NT2/D1 (cell line): ENCODE measurements at places on chromosomes 6 and 20.

DNA sequence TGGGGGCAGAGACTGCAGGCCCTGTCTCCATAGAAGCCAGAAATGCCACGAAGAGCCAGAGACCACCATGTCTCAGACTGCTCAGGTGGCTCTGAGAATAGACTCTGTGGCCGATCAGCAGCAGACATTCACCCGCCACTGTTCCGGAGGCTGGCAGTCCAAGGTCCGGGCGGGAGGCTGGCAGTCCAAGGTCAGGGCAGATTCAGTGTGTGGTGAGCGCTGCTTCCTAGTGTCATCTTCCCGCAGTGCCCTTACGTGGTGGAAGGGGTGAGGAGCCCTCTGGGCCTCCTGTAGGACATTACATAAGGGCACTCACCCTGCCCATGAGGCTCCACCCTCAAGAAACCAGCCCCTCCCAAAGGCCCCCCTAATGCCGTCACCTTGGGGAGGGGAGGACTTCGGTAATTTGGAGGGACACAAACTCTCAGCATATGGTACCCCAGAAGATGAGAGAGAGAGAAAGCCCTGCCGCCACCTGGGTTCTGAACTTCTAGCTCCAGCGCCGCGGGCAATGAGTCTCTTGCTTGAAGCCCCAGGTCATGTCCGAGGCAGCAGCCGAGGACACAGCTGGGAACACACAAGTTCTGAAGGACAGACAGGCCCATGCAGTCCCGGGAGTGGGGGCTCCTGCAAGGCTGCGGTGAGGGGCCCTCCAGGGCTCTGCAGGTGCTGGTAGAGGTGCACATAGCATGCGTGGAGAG is 36.4 kb downstream of the DACT2 start:
- DNase-seq: no peak

DNA sequence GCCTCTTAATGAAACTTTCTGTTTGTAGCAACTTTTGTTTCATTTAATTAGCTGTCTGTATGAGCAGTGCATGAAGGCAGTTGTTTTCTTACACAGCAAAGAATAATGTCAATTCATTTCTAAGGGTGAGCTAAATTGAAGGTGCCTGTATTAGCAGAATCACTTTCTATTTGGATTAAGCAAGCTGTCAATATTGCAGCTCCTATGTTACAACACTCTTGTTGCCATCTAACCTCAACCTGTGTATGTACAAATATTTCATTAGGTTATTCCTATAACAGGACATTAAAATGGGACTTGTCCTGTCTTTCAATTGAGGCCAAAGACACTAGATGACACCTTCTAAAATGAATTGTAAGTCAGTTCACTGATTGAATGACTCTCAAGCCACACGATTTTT is 647.5 kb downstream of the UTRN start:
- DNase-seq: no peak

- DNase-seq: no peak
These were observed 25.2 kb upstream of the C20orf204 start for GRCh38 chr20:64010711-64011237.

- DNase-seq: no peak
These were observed 14.2 kb downstream of the SLC22A23 start for GRCh38 chr6:3442431-3443220.

DNA sequence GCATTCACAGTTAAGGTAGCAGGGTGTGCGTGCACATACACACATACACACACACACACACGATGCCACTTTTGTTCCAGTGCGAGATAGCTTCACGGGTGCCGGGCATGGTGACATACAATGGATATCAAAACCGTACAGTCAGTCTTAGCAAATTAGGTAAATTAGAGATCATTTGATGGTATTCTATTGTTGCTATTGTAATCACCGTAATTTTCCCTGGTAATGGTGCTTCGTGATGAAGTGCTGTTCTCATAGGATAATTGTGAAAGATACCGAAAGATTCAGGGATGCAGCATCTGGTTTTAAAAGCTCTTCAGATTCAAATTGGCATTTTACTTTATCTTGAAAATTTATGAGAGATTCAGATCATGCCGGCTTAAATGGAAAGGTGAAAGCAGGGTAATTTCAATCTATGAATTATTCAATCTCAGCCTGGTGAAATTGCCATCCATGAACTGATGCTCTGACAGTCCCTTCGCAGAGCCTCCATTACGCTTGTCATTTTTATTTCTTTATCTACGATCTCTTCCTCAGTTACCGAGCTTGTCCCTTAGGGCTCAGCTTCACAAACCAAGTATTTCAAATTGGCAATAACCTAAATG is 71.3 kb upstream of the SOX4 start:
- DNase-seq: no peak

DNA sequence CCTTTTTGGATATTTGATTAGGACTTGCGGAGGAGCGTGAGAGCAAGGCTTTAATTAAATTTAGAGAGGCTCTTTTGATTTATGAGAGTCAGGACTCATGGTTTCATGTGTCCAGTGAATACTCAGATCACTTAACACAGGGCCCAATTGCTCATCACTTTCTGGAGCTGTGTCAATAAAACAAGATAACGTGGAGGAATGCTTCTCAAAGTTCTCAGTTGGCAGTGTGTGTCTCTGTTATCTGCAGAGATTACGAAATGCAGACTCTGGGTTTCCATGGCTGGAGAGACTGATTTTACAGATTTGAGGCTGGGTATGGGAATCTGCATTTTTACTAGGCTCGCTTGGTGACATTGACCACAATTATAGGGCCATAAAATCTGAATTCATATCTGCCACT is 335.8 kb upstream of the FLRT3 start:
- DNase-seq: no peak

DNA sequence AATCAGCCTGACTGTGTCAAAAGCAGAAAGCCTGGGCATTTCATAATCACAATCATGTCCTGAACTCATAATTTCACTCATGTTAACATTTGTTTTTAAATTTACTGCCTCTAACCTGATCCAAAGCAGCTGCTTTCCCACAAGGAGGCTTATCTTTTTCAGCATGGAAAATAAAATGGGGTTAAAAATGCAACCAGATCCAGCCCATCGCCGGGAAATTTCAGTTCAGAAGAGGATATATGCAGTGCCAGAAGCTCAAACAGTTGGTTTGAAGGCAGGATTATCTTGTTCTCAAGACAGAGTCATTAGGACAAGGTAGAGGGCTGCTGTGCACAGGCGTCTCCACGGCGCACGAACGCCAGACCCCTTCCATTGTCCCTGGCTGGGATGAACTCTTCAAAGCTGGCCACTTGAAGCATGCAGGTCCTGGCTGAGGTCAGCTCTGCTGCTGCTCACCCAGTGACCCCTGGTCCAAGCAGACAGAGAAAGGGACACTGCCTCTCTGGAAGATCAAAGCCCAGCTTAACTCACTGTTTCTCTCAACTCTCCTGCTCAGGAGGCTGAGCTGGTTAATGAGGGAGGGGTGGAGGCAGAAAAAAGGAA is 191.1 kb upstream of the HEY2 start:
- no peak for DNase-seq

GRCh38 chr20:34850969-34851368 is 21.7 kb downstream of the GGT7 start:
- DNase-seq: no peak

- DNase-seq: no peak
These were observed 96.1 kb downstream of the VEGFA start for GRCh38 chr6:43865932-43866645.

DNA sequence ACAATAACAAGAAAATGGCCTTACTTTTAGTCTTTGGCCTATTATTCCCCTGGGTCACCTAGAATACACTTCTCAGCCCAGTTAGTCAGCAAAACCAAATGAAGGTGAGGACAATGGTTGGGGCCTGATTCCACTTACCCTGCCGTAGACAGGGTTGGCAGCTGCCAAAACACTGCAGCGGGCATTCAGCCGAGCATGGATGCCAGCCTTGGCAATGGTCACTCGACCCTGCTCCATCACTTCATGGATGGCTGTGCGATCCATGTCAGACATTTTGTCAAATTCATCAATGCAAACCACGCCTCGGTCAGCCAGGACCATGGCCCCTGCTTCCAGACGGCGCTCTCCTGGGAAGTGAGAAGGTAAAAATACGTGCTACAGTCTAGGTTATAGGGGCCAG is 8.4 kb downstream of the MCM3 start:
- no peak for DNase-seq

DNA sequence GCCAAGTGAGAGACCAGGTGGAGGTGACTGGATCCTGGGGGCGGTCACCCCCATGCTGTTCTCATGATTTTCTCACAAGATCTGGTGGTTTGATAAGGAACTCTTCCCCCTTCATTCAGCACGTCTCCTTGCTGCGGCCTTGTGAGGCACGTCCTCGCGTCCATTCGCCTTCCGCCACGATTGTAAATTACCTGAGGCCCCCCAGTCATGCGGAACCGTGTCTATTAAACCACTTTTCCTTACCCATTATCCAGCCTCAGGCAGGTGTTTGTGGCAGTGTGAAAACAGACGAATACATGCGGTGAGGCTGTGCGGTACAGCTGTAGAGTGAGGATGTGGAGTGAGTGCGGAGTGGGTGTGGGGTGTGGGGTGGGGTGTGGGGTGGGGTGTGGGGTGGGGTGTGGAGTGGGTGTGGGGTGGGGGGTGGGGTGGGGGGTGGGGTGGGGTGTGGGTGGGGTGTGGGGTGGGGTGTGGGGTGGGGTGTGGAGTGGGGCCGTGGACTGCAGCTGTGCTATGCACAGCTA is 12.1 kb upstream of the NTSR1 start:
- DNase-seq: no peak

DNA sequence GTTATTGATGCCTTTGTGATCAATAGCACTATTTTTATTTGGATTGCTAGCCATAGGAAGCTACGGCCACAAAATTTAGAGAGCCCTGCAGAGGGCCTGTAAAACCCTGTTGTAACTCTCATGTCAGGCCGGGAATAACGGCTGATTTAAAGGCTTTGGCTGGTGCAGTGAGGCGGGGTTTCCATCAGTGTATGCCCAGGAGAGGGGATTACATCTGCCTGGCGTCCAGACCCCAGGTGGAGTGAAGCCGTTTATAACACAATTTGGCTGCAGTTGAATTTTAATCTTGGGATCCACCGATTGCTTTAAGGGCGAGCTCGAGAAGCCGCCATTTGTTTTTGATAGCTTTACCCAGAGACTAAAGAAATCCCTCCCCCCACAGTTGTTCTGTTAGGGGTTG is 29.1 kb upstream of the APCDD1L start:
- no peak for DNase-seq

DNA sequence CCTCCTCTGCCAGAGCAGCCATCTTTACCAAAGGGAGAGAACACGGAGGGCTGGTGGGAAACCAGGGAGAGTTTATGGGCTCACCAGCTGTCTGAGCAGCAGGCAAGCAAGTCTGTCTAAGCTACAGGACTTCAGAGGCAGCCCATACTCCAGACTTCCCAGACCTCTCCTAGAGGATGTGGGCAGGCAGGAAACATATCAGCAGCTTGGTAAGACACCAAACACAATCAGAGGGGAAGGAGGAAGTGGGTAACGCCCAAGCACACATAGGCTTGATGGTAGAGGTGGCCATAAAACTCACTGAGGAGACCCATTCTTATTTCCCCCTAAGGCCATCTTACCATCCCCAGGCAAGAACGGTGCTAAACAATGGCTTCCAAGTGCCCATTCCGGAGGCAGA is 143.1 kb upstream of the ARID1B start:
- no peak for DNase-seq

DNA sequence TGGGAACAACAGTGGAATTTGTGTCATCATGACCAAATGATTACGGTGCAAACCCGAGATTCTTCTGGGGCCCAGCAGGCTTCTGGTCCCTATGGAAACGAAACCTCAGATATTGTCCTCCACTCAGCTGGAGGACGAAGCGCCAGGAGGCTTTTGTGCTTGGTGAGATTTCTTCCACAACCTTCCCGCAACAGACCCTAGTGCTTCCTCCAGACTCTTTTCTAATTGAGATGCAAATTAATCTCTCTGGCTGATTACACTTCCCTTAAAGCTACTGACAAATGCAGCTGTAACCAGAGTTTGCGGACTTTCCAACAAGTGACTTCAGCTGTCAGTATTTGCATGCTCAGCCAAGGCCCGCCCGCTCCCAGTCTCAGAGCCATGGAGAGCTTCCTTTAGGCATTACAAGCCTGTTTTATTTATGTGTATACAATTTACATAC is 96.0 kb downstream of the INSM1 start:
- peak; percentile 76 for DNase-seq

DNA sequence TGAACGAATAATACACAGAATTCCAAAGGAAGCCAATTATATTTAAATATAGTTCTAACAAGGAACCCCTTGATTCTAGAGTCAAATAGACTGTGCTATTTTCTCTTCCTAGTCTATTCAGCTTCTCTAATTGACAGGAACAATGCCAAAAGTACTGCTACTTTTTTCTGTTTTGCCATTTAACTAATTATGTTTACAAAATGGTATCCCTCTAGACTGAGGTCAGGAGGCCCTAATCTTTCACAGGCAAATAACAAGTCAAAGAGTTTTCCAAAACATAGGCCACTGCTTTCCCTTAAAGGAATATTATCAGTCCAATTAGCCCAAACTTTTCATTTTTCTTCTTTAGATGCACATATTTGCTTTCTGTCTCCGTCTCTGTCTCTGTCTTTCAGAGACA is 539.3 kb downstream of the RFPL4B start:
- no peak for DNase-seq

GRCh38 chr20:1856424-1856823 is 38.8 kb upstream of the SIRPA start:
- DNase-seq: no peak

GRCh38 chr6:57313711-57314471 is 3.5 kb upstream of the PRIM2 start:
- DNase-seq: no peak

GRCh38 chr6:117555262-117555849 is 47.0 kb downstream of the GOPC start:
- DNase-seq: no peak

DNA sequence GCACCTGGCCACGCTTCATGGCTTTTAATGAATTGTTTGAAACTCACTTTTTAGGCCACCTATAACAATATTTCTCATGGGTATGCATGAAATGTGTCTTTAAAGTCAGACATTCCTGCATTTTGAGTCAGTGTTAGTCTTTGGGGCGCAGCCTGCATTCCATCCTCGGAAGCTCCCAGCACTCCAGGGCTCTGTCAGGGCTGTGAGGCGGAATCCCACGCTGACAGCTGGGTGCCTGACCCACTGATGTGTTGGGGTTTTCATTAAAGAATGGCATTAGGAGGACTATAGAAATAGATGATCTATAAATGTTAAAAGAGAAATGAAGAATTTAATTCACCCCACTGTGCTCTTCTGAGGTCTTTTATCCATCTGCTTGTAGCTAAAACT is 16.2 kb upstream of the CLDN20 start:
- DNase-seq: no peak

DNA sequence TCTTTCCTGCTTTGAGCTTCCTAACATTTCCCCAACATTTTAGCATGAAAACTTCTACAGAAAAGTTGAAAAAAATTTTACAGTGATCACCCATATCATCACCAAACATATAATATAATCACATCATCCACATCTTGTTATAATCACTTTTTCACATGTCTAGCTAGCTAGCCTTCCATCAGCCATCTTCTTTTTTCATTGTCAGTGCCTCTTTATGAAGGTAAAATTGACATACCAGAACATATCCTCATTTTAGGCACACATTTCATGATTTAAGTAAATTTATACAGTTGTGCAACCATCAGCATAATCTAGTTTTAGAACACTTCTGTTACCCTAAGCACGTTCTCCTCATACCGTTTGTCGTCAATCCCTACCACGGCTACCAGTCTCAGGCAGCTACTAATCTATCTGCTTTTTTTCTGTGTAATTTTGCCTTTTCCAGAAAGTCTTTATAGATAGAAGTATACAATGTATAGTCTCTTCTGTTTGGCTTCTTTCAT is 73.7 kb downstream of the VEGFA start:
- DNase-seq: no peak

- no peak for DNase-seq
These were observed 84.9 kb upstream of the LRFN2 start for GRCh38 chr6:40672087-40672486.
